ENCODE measurements at places on chromosomes 5 and 9.

DNA sequence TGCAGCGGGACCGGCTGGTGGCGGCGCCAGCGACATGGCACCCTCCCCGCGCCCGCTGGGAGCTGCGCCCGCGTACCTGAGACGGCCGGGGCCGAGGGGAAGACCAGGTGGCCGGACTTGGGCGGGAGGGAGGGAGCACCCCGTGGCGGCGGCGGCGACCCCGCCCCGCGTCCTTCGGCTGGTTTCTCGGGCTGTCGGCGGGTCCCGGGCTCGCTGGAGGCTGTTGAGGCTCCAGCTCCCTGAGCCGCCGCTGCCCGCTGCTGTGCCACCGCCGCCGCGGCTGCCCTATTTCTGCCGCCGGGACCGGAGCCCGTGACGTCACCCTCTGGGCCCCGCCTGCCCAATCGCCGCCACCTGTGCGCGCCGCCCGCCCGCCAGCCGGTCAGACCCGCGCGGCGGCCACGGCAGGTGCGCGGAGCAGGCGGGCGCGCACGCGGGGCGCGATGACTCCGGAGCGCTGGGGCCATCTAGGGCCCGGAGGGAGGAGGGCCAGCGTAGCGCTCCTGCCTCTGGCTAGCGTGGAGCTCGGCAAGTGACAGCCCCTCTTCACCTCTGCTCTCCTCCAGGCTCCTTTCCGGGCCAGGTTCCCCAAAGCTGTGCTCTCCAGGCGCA, at the start of gene FSTL4:
FSTL4 (minus strand) TSS at position 293 of the 612 bp plus-strand sequence.
- DNase-seq: no peak

GRCh38 chr9:78856144-78856543, 559.2 kb downstream of the PSAT1 start:
- no peak for DNase-seq

GRCh38 chr9:27367175-27367798, 70.3 kb upstream of the EQTN start:
- no peak for DNase-seq

DNA sequence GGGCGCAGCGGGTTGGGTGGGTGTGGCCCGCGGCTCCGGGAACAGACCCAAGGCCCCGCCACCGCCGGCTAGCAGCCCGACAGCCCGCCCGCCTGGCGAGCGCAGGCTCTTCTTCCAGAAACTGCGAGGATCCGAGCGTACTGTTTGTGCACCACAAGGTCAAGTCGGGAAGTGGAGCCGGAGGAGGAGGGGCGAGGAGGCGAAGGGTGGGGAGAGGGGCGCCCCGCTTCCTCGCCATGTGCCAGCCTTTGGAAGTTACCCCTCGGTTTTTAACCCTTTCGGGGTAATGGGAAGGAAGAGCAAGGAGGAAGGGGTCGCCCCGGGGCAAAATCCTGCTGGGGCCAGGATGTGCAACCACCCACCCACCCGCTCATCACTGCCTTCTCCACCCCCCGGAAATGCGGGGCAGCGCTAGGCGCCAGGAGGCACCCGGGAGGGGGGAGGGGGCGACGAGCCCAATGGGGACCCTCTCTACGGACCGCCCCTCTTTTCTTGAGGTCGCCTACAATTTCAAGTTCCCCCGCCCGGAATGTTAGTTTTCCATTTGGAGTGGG, 1.1 kb upstream of the JADE2 start:
- no peak for DNase-seq

DNA sequence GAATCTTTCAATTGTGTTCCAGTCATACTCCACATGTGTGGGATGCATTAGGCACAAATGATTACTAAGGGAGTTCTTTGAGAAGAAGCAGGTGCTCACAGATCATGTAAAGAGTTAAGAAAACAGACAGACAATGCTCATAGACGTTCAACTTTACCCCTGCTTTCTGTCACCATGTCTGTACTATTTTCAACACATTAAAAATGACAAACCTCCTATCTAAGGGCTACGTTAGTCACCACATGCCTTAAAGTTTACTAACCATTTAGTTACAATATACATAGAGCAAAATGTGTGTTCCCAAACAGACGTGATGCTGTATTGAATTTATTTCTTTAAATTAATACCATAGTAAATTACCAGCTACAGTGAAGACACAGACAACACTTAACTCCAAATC, 435.9 kb downstream of the HCN1 start:
- DNase-seq: no peak

- no peak for DNase-seq
Measured at GRCh38 chr9:35813434-35814105, 1.3 kb downstream of the HINT2 start.

DNA sequence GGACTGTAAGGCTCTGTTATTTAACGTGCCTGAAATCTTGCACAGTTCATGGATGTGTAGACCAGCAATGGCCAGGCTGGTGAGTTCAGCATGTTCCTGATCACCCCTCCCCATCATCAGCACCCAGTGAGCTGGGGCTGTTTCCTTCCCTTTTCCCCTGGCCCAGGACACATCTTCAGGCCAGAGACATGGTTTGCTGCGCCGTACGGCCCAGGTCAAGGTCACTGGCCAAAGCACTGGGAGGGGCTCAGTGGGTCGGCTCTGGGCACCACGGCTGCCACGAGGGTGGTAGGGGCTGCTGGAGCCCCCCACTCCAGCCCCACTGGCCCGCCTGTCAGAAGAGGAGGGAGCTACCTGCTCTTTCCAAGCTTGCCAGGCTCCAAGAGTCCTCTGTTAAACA, 55.9 kb downstream of the SEMA4D start:
- no peak for DNase-seq

GRCh38 chr5:156505101-156505500, 178.1 kb downstream of the SGCD start:
- no peak for DNase-seq

DNA sequence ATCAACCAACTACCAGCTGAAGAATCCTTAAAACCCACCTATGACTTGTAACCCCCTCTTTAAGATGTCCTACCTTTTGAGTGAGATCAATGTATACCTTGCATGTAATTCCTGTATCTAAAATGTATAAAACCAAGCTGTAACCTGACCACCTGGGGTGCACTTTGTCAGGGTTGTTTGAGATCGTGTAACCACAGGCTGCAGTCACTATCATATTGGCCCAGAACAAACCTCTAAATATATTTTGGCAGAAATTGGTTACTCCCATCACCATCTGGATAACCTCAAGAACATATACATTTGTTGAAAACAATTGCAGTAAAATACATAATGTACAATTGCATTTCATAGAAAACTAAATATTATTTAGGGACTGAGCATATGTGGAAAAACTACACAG, 8.4 kb downstream of the CARNMT1 start:
- DNase-seq: no peak

GRCh38 chr5:119355685-119356611, at the start of gene TNFAIP8:
TSS of gene TNFAIP8 (plus strand) at chr5:119356019. CDS start at chr5:119356091, 72 bp downstream.
- no peak for DNase-seq

- DNase-seq: no peak
Measured at GRCh38 chr9:110579862-110580219, 300 bp upstream of the SVEP1 start.

GRCh38 chr9:69131682-69132081, 42.4 kb upstream of the TJP2 start:
- no peak for DNase-seq

- peak; percentile 77 for DNase-seq
Measured at GRCh38 chr9:130981002-130981755, 27.8 kb upstream of the LAMC3 start.

DNA sequence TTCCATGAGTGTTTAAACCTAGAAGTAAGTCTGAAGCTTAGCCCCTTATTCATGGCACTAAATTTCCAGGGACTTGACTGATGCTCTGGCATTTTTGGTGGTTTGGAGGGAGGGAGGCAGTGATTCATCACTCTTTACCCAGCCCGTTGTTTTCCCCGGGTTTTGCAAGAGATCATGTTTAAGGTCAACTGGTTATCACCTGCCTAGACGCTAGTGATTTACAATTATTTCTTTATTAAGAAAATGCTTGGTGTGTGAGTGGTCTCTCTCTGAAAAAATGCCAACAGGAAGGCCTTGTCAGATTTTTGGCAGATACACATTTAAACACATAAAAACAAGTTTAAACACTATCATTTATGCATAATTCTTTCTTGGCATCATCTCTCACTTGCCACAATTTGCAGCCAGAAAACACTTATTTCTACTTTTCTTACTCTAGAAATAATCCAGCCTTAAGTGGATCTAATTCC, 737.9 kb upstream of the ZNF608 start:
- DNase-seq: no peak

DNA sequence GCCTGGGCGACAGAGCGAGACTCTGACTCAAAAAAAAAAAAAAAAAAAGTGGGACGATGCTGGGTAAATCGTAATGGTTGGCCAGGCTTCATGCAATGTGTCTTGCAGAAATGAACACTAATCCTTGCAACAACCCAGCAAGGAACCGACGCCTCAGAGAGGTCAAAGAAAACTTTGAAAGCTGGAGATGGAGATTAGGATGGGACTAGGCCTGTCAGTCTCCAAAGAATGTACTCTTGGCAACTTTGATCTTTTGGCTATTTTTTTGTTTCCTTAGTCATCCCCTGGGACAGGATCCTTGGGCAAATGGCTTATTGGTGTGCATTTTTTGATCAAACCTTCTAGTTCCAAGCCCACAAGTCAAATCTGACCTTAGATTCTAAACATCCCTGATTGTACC, 10.6 kb upstream of the PWWP2A start:
- no peak for DNase-seq

DNA sequence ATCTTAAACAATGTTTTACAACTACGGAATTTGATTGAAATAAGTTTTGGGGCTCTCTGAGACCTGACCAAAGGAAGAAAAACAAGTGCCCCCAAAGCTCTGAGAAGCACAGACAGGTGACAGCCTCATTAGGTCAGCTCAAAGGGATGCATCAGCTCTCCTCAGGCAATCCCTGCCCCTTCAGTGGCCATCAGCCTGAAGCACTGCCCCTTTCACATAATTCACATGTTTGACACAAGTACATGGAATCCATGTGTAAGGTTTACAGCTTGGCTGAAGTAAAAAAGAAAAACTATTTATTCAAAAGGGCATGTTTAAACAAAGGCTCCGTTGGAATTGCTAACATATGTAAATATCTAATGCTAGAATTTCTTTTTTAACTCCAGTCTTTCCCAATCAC, 56.3 kb downstream of the TSSK1B start:
- no peak for DNase-seq

DNA sequence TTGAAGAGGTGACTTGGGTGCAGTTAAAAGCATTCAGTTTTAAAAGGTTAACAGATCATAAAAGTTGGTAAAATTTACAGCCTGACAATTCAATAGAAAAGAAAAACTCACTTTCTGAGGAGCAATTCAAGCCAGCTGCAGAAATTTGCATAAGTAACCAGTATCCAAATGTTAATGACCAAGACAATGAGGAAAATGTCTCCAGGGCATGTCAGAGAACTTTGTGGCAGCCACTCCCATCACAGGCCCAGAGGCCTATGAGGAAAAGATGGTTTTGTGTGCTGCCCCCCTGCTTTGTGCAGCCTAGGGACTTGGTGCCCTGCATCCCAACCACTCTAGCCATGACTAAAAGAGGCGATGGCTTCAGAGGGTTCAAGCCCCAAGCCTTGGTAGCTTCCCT, 1406.5 kb upstream of the ACO1 start:
- DNase-seq: no peak

- no peak for DNase-seq
Measured at GRCh38 chr5:154286557-154286956, 96.0 kb downstream of the GALNT10 start.

DNA sequence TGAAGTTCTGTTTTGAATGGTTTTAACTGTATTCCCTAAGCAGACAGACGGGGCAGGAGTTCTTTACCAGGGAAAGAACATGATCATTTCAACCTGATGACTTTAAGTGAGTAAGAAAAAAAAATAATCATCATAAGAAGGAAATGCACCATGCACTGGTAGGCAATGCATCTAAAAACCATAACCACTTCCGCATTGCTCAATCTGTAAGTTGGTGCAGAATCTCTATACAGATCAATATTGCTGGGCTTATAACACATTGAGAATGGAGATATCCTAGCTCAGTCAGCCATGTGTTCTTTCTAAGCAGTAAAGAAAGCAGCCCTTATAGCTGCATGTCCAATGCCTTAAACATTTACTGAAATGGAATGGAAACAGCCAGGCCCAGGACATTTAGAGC, 407.1 kb upstream of the DMAC1 start:
- DNase-seq: no peak

DNA sequence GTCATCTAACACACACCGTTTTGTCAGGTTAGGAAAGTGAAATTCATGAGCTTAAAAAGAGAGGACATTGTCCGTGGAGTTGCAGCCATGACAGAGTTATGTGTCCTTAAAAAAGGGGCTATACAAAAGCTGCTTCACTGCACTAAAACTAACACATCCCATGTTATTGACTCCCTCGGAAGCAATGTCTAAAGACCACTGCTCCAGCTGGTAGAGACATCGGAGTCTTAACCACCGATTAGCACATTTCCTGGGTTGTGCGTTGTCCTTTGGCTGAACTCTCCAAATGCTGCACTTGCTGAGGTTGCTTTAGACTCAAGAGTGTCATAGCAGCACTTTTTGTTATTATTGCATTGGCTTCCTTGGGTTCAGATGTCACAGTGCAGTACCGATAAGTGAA, 128.3 kb upstream of the C9orf72 start:
- DNase-seq: peak; percentile 43

GRCh38 chr5:102856389-102856777, 101.3 kb downstream of the PAM start:
- DNase-seq: no peak

DNA sequence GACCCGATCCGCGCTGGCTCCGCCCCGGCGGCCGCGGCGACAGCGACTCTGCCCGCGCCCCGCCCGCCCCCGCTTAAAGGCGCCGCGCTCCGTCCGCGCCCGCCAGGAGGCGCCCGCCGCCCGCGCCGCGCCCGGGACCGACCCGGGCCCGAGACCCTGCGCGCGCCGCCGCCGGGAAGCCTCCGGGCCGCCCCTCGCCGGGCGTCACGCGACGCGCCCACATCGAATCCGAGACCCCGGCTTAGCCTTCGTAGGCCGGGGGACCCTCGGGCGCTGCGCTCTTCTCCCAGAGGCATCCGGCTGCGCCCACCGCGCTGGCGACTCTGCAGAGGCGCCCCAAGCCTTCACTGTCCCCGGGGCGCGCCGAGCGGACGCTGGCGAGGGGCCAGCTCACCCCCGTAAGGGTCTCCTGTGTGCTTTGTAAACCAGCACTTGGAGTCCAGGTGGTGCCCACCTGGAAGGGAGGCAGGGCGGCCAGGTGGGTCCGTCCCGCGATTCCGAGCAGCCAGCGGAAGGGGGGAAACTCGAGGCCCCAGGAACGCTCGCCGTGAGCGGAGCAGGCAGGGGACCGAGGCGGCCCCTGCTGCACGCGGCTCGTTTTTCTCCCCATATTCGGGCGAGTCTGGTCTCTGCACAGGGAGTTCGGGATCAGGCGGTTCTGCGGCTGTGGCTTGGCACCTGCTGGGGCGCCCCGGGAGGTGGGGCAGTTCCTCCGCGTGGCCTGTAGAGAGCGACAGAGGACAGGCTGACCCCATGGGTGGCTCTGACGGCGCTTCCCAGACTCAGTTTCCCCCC, 423 bp upstream of the ABCA2 start:
- DNase-seq: no peak

DNA sequence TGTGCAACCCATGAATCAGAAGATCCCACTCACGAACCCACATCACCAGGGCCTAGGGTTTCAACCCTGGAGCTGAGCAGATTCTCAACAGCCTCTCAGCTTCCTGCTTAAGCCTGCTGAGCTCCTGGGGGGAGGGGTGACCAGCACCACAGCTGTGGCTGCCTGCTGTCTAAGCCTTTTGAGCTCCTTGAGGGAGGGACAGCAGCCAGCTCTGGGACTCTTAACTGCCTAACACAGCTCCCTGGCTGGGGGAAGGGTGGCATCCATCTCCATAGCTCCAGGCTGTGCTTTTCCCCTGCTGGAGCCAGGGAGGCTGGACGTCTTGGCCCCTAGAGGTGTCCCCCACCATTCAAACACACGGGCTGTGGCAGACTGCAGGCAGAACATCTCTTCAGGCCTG, 250.3 kb downstream of the DMAC1 start:
- no peak for DNase-seq
